IPS-NIHi11 (cell line): ENCODE measurements at places on chromosomes 16 and 17.

DNA sequence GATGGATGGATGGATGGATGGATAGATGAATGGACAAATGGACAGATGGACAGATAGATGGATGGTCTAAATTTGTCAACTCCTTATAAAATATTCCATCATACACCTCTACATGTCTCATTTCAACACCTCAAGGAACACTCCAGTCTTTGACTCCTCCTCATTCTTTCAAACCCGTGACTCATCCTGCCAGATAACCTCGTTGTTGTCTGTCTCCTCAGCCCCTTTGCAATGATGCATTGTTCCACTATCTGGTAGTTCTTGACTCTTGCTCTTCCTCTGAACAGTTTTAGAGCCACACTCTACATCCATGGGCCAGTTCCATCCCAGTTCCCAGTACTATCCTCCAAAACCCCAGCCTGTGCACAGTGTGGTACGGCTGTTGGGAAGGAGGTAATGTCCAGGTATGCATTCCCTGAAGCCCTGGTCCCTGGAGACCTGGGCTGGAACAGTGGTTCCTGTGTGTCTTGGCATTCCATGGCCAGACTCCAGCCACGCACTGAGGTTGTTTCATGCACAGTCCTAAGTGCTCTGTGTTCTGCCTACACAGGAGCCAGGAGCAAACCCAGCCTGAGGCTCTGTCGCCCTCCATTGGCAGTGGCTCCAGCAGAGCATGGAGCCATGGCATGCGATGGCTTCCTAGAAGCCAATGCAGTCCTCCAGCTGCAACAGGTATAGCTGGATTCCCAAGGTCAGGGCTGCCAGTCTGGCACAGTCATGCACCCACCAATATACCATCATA, 105.7 kb downstream of the C17orf67 start:
- DNase-seq, result no peak

GRCh38 chr16:4613636-4614570, 785 bp downstream of the UBALD1 start:
- DNase-seq, result peak; percentile 65

DNA sequence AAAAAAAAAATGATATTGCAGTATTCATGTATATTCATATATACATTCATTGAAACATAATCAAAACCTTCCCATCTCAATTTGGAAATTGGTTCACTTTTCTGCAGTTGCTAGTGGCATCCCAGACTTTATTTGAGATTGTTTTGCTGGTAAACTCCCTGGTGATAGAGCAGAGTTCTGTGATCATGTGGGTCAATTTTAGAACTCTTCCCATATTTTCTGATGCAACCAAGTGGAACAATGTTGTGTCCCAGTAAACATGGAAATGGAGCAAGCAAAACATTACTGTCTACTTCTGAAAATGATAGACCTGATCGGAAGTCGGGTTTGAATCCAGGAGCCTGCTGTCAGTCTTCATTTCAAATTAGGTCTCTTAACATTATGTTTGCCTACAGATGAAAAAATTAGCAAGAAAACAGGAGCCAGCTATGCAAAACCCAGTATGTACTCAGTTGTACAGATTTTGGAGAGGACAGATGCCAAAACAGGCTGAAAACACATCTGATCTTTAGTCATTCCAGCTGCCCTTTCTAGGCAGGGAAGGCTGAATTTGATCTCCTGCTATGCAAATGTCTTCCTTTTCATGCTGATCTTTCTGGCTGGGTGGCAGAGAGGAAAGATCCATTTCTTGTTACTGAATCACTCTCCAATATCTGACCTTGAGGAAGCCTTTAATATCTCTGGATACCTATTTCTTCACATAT, 786.6 kb upstream of the SOX9 start:
- peak; percentile 35 for DNase-seq

GRCh38 chr17:82060614-82061013, 5.0 kb downstream of the DUS1L start:
- DNase-seq, result no peak

DNA sequence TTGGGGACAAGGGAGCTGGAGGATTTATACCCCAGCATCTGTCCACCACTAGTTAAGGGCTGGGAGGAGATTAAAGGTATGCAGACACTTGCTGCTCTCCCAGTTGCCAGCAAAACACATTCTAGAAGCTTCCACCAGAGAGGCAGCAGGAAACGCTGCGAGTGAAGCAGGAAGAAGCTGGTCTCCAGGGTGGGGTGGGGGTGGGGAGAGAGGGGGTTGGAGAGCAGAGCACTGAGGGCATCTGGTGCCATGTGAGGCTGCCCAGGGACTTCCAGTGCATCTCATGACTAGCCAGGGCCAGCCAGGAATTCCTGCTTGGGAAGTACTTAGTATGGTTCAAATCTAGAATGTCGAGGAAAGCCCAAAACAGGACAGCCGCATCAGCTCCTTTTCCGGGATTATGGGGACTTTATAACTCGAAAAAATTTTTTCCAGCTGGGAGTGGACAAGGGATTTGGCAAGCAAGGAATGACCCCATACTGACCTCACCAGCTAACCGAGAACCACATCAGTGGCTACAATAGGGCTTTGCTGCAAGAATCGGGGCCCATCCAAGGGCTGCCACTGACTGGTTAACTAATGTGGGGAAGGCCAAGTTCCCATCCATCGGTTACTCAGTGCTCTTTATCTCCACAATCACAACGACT, 26.2 kb upstream of the AXIN2 start:
- DNase-seq, result no peak

DNA sequence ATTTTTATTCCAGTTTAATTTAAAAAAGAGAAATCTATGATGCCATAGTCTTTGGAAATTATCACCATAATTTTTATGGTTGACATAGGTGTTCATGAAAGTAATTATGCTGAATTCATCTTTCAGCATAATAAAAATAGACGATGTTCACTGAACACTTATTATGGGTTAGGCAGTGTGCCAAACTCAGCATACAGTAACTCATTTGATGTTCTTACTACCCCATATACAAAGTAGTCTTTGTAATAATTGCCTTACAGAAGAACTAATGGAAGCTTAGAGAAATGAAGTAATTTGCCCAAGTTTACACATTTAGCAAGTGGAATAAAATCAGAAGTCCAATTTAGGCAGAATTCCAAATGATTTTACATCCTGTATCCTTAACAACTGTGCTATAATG, 852.2 kb upstream of the GOT2 start:
- no peak for DNase-seq

- DNase-seq, result peak; percentile 18
Measured at GRCh38 chr16:82874672-82875071, 247.9 kb downstream of the CDH13 start.

GRCh38 chr17:54194268-54194667, 371.5 kb downstream of the KIF2B start:
- no peak for DNase-seq

DNA sequence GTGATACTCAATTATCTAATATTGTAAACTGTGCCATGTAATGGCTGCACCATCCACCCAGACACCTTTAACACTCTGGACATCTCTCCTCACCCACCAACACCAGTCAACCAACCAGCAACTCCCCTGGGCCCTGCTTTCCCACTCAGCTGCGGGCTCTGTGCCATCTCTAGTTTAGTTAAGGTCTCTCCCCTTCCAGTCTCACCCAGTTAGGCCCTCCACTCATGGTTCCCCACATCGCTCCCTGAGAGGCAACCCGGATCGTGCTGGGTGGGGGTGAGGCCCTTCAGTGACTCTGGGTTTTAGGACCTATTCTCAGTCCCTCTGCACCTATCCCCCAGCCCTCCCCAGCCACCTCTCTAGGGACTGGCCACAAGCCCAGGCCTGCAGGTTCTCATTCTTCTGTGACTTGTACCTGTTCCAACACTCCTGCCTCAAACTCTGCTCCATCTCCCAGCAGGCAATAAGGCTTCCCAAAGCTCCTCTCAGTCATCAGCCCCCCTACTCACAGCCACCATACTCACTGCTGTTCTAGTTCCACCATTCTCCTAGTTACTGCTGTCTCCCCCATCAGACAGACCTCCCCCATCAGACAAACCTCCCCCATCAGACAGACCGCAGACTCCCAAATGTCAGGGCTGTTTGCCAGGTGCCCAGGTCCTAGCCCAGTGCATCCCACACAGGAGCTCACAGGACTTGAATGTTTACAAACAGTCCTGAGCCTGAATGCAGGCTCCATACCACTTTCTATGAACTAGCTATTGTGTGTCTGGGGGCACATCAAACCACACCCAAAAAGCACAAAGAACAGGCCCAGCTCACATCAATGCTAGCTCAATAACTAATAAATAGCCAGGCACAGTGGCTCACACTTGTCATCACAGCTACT, 2.6 kb downstream of the TK2 start:
- no peak for DNase-seq

DNA sequence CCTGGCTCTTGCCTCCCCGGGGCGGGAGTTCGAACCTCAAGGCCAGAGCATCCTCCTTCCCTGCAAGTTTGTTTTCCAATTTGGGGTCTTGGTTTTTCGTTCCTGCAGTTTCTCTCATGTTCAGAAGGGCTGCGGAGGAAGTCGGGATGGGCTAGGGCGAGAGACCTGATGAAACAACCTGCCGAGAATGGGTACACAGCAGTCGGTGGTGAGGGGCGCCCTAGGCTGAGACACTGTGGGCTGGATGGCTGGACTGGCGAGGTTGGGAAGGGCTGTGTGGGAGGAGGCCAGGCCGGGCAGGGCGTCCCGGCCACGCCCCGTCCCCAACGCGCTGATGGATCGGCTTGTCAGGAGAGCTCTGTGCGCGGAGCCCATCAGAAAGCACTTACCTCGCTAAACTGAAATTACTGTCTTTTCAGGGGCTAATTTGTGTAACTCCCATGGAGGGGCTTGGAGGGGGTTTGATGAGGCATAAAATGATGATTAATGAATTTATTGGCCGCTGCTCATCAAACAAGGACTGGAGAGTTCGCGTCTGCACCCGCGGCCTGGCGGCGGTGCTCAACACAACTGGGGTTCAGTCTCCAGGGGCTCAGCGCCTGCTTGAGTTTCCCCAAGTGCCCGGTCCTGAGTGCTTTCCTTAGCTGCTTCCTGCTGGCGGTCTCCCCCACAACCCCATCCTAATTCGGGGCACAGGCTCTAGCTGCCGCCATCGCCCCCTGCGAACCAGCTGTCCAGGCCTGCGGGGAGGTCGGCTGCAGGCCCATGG, 9.0 kb downstream of the IRX5 start:
- DNase-seq, result peak; percentile 54

- DNase-seq, result peak; percentile 75
Measured at GRCh38 chr16:49754495-49755312, 101.2 kb downstream of the ZNF423 start.

- DNase-seq, result no peak
Measured at GRCh38 chr16:82738699-82739098, 111.9 kb downstream of the CDH13 start.

GRCh38 chr17:58097384-58098088, 14.3 kb downstream of the DYNLL2 start:
- DNase-seq, result no peak

DNA sequence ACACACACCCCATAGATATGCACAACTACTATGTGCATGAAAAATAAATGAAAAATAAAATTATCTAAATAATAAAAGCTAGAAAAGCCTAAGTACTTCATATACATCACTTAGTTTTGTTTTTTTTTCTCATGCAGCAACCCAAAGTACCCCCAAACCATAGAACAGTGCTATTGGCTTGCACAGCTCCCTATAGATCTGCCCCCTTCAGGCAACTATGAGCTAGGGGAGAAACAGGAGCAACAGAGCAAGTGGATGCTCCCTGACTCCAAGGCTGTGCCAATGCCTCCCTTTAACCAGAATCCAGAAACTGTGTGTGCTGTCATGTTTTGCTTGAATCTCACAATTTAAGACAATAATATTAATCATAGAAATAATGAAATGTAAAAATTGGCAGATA, 605.5 kb downstream of the TOX3 start:
- peak; percentile 33 for DNase-seq

GRCh38 chr17:11330826-11331225, 89.8 kb downstream of the SHISA6 start:
- peak; percentile 55 for DNase-seq

- DNase-seq, result no peak
Measured at GRCh38 chr17:13477180-13477611, 124.5 kb downstream of the HS3ST3A1 start.

DNA sequence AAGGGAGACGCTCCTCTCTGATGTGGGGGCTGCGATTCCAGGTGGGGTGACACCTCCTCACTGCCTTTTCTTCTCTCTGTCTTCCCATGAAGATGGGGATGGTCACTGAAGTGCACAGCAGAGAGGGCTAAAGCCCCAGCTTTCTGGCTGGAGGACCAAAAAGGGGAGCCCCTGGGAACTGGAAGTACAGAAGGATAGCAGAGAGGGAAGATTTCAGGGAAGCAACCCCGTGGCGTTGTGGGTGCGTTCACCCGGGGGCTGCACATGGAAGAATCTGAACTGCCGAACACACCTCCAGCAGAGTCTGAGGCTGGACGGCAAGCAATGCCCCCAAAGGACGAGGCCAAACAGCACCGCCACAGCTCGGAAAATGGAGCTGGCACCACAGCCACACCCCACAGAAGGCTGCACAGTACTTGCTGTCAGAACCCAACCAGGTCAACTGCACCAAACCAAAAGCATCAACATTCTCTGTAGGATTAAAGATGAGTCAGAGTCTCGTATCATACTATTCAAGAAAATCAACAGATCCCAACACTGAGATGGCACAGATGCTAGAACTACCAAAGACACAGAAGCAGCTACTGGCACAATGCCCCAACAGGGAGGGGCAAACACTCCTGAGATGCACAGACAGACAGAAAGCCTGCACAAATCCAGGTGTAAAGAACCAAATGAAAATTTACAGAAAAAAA, 49.9 kb downstream of the MAP1LC3B start:
- DNase-seq, result no peak

GRCh38 chr17:78532311-78532710, 44.9 kb downstream of the DNAH17 start:
- no peak for DNase-seq

GRCh38 chr17:58760248-58760647, 4.6 kb downstream of the PPM1E start:
- DNase-seq, result no peak

GRCh38 chr16:63230421-63231040, 1194.3 kb upstream of the CDH8 start:
- no peak for DNase-seq

GRCh38 chr16:65981057-65981456, 385.4 kb upstream of the CDH5 start:
- no peak for DNase-seq

GRCh38 chr16:17780181-17780580, 309.4 kb upstream of the XYLT1 start:
- DNase-seq, result no peak

GRCh38 chr17:65123757-65124675, 13.2 kb upstream of the RGS9 start:
- no peak for DNase-seq

DNA sequence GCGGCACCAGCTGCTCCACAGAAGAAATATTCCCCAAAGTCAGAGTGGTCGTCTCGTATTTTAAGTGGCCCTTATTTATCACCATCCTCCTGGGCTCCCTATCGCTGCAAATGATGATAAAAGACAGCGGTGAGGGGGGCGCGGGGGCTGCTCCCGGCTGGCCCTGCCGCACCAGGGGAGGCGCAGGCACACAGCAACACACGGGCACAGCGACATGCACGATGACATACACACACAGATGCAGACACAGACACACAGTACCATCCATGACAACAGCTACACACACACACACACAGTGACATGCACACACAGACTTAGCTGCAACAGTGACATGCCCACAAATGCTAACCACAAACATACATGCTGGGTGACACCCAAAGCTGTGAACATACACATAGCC, 52.5 kb downstream of the MRM1 start:
- no peak for DNase-seq

GRCh38 chr17:59145571-59146096, 9.4 kb downstream of the SKA2 start:
- no peak for DNase-seq
